ENCODE measurements at places on chromosomes 2 and 18.

GRCh38 chr2:216683846-216684245, 11.5 kb downstream of the IGFBP5 start:
- no peak for DNase-seq

DNA sequence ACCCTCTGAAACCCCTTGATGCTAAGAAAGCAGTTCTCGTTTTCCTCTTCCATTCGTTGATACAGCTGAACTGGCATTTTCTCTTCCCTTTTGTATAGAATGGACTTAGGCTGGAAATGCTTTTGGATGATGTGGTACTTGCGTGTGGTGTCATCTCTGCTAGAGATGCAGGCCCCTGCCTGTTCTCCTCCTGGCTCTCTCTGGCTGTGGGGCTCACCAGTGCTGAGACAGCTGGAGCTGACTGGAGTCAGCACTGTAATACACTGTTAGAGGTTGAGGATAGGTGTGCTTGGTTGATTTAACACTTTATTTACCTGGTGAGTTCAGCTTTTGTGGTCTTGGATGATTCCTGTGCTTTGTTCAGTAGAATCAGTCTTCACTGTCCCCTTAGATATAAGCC, 30.2 kb downstream of the PARD3B start:
- no peak for DNase-seq

GRCh38 chr2:55839182-55839819, 84.3 kb downstream of the EFEMP1 start:
- peak; percentile 96 for DNase-seq

GRCh38 chr2:23522726-23523372, 137.9 kb downstream of the KLHL29 start:
- DNase-seq, result no peak

GRCh38 chr18:2482706-2483475, 88.4 kb downstream of the METTL4 start:
- DNase-seq, result no peak

DNA sequence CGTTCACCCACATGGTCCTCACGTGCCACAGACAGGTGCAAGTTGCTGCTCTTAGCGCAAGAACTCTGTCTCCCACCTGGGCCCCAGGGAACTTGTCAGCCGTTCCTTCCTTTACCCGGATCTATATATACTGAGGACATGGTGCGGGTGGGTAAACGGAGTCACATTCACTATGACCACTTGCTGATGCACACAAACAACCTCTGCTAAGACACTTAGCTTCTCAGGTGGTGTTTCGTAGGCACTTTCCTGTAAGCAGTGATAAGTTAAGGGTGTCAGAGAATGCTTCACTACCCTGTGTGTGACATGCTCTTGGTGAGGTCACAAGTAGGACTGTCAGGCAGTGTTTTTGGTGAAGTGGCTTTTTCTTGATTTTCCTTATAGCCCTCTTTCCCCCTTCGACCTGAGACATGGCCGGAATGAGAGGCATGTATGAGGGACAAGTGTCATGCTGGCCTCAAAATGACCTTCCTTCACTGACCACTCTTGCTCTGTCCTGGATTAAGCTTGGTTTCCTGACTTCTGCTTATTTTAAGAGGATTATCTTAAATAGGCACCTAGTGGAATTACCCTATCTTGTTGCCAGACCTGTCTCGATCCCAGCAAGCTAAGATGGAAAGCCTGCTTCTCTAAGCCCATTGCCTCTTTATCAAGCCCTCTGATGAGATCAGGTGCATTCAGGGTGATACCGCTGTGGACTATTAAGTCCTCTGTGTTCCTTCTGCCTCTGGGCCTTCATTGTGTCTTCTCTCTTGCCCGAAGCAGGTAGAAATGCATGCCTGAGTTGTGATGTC, 97.1 kb upstream of the CELF4 start:
- DNase-seq, result no peak

DNA sequence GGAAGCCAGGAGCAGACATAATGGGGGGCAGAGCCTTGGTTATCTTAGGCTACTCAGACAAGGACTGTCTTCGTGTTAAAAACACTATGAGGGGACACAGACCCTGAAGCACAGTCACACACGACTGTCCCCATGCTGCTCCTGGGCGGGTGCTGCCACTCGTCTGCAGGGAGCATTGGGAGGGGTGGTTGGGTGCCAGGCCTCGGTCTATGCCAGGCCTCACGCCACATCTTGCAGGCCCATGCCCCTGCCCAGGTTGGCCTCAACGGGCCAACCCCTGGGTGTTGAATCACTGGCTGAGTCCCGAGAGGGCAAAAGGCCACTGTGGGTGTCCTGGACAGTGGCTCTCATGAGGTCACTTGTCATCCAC, 97.9 kb downstream of the USP40 start:
- no peak for DNase-seq

GRCh38 chr18:31954349-31954748, 11.4 kb upstream of the TRAPPC8 start:
- DNase-seq, result peak; percentile 44

Data from PC-3 (cell line).